ENCODE measurements at places on chromosomes 1 and 21. TPM values are rescaled to one million over a fixed set of nuclear protein-coding genes. Genes with fewer than 3 reads are reported as not detected.

GBP1 gene
- total RNA-seq: 44.1 TPM

- DNase-seq: no peak
Measured at GRCh38 chr21:45871616-45872236, 109.8 kb upstream of the COL6A1 start.

DNA sequence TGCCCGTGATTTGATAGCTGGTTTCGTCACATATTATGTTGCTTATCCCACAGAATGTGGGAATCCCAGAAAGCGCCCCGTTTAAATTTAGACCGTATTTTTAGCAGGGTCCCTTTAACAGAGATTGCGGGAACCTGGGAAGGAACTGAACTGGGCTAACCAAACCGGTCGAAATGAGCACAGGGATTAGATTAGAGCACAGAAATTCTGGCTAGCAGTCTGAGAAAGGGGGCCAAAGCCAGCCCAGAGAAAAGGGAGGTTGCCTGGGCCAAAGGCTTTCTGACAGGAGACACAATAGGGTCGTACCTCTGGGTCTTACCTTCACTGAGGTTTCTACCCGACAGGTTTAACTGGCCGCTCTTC is 327 bp downstream of the LRRC40 start:
- no peak for DNase-seq

OR2T33 gene
- not detected for total RNA-seq

GRCh38 chr1:119008483-119009311 is 20.6 kb upstream of the TBX15 start:
- no peak for DNase-seq

AHDC1 gene
- total RNA-seq: 4.2 TPM

DNA sequence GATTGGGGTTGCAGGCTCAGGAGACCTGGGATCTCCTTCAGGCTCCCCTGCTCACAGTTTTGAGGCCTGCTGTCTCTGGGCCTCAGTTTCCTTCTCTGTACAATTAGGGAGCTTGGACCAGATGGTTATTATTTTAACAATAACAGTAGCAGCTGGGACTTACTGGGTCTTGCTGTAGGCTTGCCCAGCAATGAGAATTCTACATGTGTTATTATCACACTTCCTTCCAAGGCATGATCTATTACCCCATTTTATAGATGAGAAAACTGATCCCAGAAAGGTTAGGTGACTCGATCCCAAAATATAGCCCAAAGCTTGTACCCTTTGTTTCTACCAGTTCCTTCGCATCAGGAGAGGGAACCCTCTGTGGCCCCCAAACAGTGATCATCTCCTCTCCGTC is 153.8 kb downstream of the PTPRU start:
- no peak for DNase-seq
